ENCODE measurements at places on chromosomes 6 and 20.

GRCh38 chr20:51966296-51966971 lies 164.1 kb upstream of the SALL4 start:
- H3K36me3 ChIP-seq = no peaks in the 10 kb centered on the region
- H3K27ac ChIP-seq = no peak overlapping the region
- H3K4me1 ChIP-seq = no peaks in the 10 kb centered on the region
- H3K27me3 ChIP-seq = peaks cover 21% of the 10 kb centered on the region
- H3K4me3 ChIP-seq = no peak overlapping the region

- H3K27me3 ChIP-seq = peaks cover 8% of the 10 kb centered on the region
- H3K4me1 ChIP-seq = no peaks in the 10 kb centered on the region
- H3K27ac ChIP-seq = no peak overlapping the region
- peaks cover under 1% of the 10 kb centered on the region for H3K36me3 ChIP-seq
Observed at GRCh38 chr6:43826730-43827129, 56.7 kb downstream of the VEGFA start.

- no peak for DNase-seq
- no peak overlapping the region for H3K27ac ChIP-seq
- no peak overlapping the region for H3K4me3 ChIP-seq
- no peaks in the 10 kb centered on the region for H3K36me3 ChIP-seq
- H3K27me3 ChIP-seq = peaks cover 17% of the 10 kb centered on the region
Observed at GRCh38 chr6:25844518-25844917, 12.7 kb upstream of the SLC17A1 start.

GRCh38 chr20:8094415-8094818 lies 37.6 kb upstream of the PLCB1 start:
- H3K4me3 ChIP-seq = no peak overlapping the region
- no peaks in the 10 kb centered on the region for H3K4me1 ChIP-seq
- no peaks in the 10 kb centered on the region for H3K36me3 ChIP-seq
- no peak for DNase-seq
- no peak overlapping the region for H3K27ac ChIP-seq

- no peak for DNase-seq
- no peak overlapping the region for H3K27ac ChIP-seq
- H3K36me3 ChIP-seq = no peaks in the 10 kb centered on the region
Observed at GRCh38 chr6:5164092-5164491, 79.0 kb downstream of the PPP1R3G start.

DNA sequence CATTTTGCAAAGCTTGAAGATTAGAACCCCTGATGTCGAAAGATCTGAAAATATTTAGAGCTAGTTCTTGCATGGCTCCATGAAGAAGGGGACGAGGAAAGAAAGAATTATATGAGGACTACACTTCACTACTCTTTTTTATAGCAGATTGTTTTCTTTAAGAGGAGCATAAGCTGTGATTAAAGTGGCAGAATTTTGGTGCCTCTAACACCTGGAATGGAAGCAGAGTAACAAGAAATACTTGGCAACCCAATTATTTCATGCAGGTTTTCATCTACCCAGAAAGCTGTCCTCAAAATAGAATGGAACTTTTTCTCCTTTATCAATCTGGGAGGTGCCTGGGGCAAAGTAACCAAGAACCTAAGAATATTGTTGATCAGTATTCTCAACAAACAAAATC lies 4.0 kb downstream of the METTL24 start:
- H3K4me3 ChIP-seq = no peak overlapping the region
- H3K36me3 ChIP-seq = no peaks in the 10 kb centered on the region
- no peak overlapping the region for H3K27ac ChIP-seq
- peaks cover 35% of the 10 kb centered on the region for H3K27me3 ChIP-seq
- DNase-seq = no peak

GRCh38 chr6:121603486-121603885 lies 168.0 kb downstream of the GJA1 start:
- no peak overlapping the region for H3K27ac ChIP-seq
- H3K27me3 ChIP-seq = no peaks in the 10 kb centered on the region
- H3K4me1 ChIP-seq = no peaks in the 10 kb centered on the region

DNA sequence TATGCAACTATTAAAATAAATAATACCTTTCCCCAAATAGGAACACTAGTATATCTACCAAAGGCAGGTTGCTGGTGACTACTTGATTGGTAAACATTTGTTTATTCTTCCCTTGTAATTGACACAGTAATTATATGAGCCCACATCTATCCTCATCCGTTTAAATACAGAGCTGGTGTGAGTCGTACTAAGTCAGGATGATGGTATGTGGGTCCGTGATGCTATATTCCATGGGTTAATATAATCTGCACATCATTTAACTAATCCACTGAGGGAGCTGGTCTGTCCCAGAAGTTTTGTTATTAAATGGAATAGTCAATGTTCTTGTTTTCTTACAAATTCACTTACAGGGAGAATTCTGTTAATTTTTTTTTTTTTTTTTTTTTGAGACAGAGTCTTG lies 164.0 kb upstream of the AGPAT4 start:
- no peak overlapping the region for H3K4me3 ChIP-seq
- H3K27ac ChIP-seq = no peak overlapping the region
- DNase-seq = no peak
- H3K27me3 ChIP-seq = no peaks in the 10 kb centered on the region

DNA sequence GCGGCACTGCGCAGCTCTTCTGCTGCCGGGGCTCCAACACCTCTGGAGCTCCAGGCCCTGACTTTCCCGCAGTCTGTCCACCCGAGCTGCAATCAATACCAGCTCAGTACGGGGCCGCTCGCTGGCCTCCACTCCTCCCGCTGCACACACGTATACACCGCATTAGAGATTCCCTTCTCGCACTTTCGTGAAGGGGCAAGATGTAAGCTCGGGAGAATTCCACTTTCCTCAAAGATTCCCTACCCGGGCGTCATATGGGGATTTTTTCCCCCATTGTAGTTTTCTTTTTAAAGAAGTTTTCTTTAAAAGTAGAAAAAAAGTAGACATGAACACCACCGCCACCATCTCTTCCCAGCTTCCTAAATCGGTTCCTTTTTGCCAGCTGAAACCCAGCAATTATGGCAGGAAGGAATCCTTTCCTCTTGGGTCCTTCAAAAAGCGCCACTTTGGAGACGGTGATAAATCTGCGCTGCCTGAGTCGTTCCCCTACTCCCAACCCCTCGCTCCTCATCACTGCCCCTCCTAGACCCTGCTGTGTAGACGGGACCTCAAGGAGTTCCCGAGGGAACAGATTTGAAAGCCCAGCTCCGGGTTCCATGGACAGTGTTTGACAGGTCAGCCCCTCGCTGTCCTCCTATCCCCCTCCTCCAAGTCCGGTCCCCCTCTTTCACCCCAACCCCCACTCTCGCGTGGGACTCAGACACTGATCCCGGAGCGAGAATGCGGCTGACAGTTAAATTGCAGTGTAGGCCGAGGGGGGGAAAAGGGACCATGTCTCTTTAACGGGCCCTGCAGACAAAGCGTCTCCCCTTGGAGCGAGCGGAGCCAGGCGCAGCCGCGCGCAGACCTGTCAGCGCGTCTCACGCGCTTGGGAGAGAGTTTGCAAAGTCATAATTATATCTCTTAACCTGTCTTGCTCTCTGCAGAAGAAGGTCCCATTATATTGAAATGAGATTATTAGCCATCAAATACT lies 39.5 kb downstream of the NCR2 start:
- H3K4me3 ChIP-seq = peak overlapping the region; percentile 77
- H3K27ac ChIP-seq = no peak overlapping the region
- peaks cover 93% of the 10 kb centered on the region for H3K27me3 ChIP-seq
- no peaks in the 10 kb centered on the region for H3K36me3 ChIP-seq

DNA sequence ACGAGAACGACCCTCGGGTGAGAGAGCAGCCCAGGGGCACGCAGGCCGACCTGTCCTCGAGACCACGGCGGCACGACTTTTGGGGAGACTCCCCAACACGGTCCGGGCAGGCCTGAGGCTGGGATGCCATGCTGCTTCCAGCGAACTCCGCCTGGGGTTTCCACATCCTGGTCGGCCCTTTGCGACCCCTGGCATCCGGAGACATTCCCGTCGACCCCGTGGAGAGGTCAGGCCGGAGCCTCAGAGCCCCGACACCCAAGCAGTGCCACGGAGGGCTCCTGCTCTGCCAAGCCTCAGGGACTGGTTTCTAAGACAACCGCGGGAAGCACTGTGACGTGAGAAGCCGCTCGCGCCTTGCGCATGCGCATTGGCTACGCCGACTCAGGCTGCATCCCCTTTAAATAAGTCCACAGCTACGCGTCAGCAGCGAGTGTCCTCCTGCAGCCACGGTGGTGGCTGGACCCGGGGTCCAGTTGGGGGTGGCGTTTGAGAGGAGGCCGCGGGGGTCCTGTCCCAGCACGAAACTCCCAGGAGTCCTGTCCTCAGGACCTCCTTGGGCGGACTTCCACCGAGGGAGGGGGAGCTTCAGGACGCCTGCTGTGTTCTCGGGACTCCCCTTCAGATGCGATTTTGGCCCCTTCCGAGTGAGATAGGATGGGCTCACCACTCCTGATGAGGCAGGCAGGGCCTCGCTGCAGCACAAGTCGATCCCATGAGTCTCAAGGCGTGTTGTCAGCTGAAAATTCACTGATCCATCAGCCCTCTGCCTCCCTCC lies 1089.3 kb upstream of the DEFB115 start:
- peak; percentile 2 for DNase-seq
- no peak overlapping the region for H3K27ac ChIP-seq
- no peaks in the 10 kb centered on the region for H3K27me3 ChIP-seq
- no peaks in the 10 kb centered on the region for H3K36me3 ChIP-seq

- no peaks in the 10 kb centered on the region for H3K36me3 ChIP-seq
- no peak for DNase-seq
- H3K4me3 ChIP-seq = no peak overlapping the region
- no peaks in the 10 kb centered on the region for H3K27me3 ChIP-seq
- H3K4me1 ChIP-seq = peaks cover 10% of the 10 kb centered on the region
- no peak overlapping the region for H3K27ac ChIP-seq
Observed at GRCh38 chr20:45358282-45359068, 4.5 kb upstream of the SYS1 start.

DNA sequence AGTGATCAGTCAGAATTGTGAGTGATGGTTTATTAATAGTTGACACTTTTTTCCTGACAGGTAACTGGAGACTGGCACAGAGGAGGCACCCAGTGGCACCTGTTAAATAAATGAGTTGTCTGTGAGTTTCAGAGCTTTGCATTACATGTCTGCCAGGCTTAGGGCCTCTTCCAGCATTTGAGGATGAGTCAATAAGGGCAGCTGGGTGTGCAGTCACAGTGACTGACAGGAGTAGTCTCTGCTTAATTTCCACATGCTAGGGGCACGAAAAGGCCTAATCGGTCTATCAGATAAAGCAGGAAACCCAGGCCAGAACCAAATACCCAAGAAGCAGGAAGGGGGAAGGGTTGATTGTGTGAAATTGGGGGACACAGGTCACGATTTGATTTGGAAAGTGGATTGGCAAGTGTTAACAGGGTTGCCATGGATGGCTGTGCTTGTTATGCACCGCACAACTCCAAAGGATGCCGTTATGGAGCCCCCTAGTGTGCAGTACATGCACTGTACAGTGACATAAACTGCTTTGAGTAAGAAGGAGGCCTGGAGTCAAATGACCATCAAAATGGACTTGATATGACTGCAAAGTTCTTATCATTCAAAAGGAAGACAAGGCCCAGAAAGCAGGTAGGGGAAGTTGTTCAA lies 111.9 kb upstream of the GGTLC1 start:
- no peaks in the 10 kb centered on the region for H3K36me3 ChIP-seq
- H3K27me3 ChIP-seq = no peaks in the 10 kb centered on the region
- no peak for DNase-seq
- no peaks in the 10 kb centered on the region for H3K4me1 ChIP-seq
- no peak overlapping the region for H3K4me3 ChIP-seq
- no peak overlapping the region for H3K27ac ChIP-seq

All from naive B cell (primary cell).